Uterus (tissue), 4 donors: ENCODE measurements at places on chromosomes 1 and 21.

DNA sequence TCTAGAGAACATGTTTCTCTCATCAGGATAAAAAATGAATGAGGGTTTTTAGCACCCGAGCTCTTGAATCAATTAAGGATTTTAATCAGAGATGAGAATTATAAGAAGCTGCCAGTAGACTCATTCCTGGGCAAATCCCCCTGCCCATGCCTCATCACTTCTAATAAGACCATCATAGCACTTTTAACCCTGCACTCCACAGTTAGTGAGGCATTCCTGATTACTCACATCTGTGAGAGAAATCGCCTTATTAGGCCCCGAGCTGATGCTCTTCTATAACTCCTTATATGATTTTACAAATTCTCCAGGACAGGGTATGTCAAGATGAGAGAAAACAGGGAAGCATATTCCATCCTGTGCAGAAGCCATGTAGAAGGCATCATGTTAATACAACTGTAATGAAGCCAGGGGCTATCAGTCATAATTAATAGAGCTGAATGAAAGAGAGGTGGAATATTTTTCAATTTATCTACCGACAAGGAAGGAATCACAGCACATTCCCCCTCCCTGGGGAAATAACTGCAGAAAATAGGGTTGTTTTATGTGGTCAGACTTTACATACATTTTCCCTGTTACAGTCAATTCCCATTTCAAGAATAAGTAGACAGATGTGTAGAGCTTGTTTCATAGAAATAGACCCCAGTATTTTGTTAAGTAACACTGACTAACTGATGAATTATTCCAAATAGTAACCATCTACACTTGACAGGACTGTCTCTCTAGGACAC is 272.7 kb downstream of the HHIPL2 start:
- no peaks in the 10 kb centered on the region for H3K27me3 ChIP-seq
- DNase-seq, result no peak
- H3K4me3 ChIP-seq, result no peak overlapping the region
- H3K4me1 ChIP-seq, result no peaks in the 10 kb centered on the region
- H3K36me3 ChIP-seq, result no peaks in the 10 kb centered on the region
- H3K27ac ChIP-seq, result no peak overlapping the region

GRCh38 chr21:38476385-38476784 is 21.9 kb downstream of the ERG start:
- H3K4me1 ChIP-seq, result no peaks in the 10 kb centered on the region
- no peak for DNase-seq
- H3K27ac ChIP-seq, result peak overlapping the region; percentile 42
- H3K36me3 ChIP-seq, result no peaks in the 10 kb centered on the region
- H3K27me3 ChIP-seq, result no peaks in the 10 kb centered on the region

GRCh38 chr1:57951390-57951789 is 527.5 kb upstream of the DAB1 start:
- no peaks in the 10 kb centered on the region for H3K4me1 ChIP-seq
- no peak overlapping the region for H3K27ac ChIP-seq
- no peaks in the 10 kb centered on the region for H3K36me3 ChIP-seq
- H3K4me3 ChIP-seq, result no peak overlapping the region
- H3K27me3 ChIP-seq, result no peaks in the 10 kb centered on the region

DNA sequence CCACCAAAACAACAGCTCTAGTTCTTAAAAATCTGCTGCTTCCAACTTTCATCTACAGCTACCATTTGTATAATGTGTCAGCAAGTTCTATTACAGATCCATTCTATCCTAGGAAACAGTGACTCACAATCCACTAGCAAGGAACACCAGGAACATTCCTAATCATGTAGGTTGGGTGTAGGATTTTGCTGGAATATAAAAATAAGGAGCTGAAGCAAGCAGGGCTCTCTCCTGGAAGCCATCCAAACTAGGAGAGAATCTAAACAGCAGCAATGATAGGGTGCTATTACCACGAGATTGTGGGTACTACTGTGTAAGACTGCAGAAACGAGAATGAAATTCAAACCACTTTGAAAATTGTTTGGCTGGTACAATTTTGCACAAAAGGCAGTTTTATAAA is 135.0 kb downstream of the PTPN14 start:
- no peak for DNase-seq
- H3K4me3 ChIP-seq, result no peak overlapping the region
- no peaks in the 10 kb centered on the region for H3K27me3 ChIP-seq
- no peaks in the 10 kb centered on the region for H3K4me1 ChIP-seq
- H3K36me3 ChIP-seq, result no peaks in the 10 kb centered on the region
- peak overlapping the region; percentile 35 for H3K27ac ChIP-seq

DNA sequence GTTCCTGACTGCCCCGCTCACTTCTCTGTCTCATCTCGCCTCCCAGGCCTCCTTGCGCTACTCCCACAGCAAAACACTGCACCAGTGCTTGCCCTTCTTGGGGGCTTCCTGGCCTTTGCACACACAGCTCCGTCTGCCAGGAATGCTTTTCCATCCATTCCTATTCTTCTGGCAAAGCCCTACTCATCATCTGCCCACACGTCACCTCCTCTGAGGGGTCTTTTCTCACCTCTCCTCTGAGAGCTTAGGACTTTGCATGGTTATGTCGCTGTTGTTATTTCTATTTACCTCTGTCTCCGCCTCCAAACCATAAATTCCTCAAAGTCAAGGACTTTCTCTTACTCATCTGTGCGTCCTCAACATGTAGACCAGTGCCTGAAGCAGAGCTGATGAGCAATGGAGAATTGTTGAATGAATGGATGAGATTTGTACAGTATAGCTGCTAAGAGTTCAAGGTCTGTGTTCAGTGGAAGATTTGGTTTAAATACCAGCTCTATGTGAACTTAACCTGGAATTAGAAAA is 26.4 kb upstream of the BTG2 start:
- no peak overlapping the region for H3K4me3 ChIP-seq
- no peaks in the 10 kb centered on the region for H3K36me3 ChIP-seq
- peaks cover 16% of the 10 kb centered on the region for H3K4me1 ChIP-seq

- H3K36me3 ChIP-seq, result no peaks in the 10 kb centered on the region
- no peak for DNase-seq
- no peak overlapping the region for H3K4me3 ChIP-seq
- no peaks in the 10 kb centered on the region for H3K4me1 ChIP-seq
Measured at GRCh38 chr1:61865646-61866220, 123.5 kb downstream of the PATJ start.
